A172 (cell line): ENCODE measurements at places on chromosomes 7 and 10.

- no peak for DNase-seq
These were observed 29.6 kb downstream of the LRRC27 start for GRCh38 chr10:132361581-132362101.

GRCh38 chr7:18974803-18975202 lies 142.6 kb downstream of the TWIST1 start:
- DNase-seq, result peak; percentile 71

DNA sequence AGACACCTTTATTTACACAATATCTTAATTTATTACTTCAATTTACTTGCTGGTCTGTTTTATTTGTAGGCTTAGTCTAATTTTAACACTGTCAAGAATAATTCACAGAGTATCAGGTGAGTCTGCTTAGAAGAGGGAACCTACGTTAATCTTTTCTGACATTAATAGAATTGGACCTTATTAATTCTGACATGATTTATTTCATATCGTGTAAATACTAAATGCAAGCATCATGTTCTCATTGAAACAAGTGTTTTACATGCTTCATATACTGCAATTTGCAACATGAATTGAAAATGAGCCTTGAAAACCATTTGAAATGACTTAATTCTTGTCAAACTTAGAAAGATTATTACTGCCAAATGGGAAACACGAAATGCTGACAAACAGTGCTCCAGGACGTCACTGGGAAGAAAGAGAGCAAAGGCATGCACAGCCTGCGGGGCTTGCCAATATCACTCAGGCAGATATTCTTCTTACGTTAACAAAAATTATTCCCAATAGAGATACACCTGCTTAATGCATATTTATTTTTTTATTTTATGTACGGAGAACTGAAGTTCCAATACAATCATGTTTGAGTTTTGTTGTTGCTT lies 282.0 kb upstream of the AKR1E2 start:
- DNase-seq, result no peak

- no peak for DNase-seq
These were observed 8.4 kb upstream of the TMEM254 start for GRCh38 chr10:80070057-80070456.

GRCh38 chr10:14822879-14823755 lies 14.7 kb downstream of the CDNF start:
- DNase-seq, result peak; percentile 62

DNA sequence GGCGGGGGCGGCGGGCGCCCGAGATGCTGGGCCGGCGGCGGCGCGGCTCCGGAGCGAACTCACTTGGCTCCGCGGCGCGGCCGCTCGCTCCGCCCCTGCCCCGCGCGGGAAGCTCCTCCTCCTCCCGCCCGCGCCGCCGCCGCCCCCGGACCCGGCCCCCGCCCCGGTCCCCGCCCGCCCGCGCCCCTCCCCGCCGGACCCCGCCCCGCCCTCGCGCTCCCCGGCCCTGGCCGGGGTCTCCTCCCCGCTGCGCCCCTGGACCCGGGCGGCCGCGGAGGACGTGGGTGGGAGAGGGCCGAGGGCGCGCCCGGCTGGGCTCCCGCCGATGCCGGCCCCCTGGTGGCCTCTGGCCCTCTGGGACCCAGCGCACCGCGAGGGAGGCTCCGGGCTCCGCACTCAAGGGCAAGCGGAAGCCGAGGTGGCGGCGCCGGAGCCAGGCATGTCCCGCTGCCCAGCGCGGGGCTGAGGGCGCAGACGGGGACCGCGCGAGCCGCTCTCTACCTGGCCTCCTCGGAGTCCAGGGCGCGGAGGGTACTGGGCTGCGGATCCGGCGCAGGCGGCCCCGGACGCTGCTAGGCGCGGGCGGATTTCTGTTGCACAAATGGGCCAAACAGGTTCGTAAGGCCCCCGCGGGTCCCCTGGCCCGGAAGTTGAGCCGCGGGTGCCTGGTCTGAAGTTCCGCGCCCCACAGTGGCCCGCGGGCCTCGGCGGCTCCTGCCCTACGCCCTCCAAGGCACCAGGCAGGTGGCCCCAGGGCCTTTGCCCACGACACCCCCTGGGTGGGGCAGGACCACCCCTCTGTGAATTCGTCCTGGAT lies at the start of gene TCERG1L:
TSS of gene TCERG1L (minus strand) at position 61 of the 817 bp plus-strand sequence. CDS start 86 bp downstream, outside the sequence.
- no peak for DNase-seq

GRCh38 chr7:130887182-130887956 lies 153.4 kb upstream of the KLF14 start:
- peak; percentile 92 for DNase-seq

GRCh38 chr10:93465806-93466675 lies 16.1 kb downstream of the MYOF start:
- DNase-seq, result peak; percentile 99

GRCh38 chr7:70776627-70777101 lies 355.3 kb upstream of the GALNT17 start:
- DNase-seq, result no peak

- no peak for DNase-seq
These were observed 36.1 kb downstream of the KCNMA1 start for GRCh38 chr10:77601488-77601887.

DNA sequence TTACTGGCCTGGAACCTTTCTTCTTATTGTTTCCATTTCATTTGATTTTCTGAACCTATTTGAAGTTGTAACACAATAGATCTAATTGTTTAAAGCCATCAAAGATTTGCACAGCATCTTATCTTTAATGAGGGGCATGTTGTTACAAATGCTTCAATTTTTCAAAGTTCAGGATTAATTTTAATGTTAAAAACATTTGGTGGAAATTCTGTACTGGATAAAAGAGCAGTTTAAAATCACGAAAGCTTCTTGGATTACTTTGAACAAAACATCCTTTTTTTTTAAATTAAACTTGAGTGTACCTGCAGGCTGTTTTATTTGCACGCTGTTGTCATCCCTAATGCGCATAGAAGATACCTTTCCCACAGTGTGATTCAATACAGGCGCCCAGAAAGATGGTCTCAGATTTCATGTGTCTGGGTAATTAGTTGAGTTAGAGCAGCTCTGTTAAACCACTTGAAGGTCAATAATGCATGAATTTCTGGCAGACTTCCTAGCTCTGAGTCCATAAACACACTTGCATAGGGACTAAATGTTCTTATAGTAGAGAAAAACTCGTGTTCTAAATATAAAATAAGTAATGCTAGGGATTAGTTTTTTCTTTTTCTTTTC lies 29.3 kb upstream of the DDX50 start:
- peak; percentile 58 for DNase-seq

DNA sequence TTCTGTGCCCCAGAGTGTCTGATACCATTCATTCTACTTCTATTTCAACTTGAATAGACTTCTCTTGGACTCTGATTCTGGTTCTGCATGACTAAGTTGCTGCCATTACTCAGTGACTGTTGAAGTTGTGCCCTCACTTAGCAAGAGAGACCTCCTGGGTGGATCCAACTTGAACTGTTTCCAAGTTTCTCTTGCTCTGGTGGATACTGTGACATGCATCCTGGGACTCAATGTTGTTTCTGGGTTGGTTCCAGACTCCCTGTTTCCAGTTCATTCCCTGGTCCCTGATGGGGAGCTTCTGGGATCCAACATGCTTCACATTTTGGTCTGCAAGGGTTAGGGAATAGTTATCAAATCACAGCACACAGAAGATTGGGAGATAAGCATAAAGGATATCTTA lies 26.2 kb upstream of the PRPF18 start:
- DNase-seq, result peak; percentile 91

- DNase-seq, result peak; percentile 65
These were observed 10.5 kb upstream of the MTPAP start for GRCh38 chr10:30359373-30360206.

- peak; percentile 79 for DNase-seq
These were observed 66.2 kb upstream of the ARID5B start for GRCh38 chr10:61835069-61835945.

- no peak for DNase-seq
These were observed 92.2 kb downstream of the SGMS1 start for GRCh38 chr10:50531388-50532077.

GRCh38 chr10:47239211-47239610 lies 60.8 kb upstream of the GDF10 start:
- no peak for DNase-seq

- peak; percentile 70 for DNase-seq
These were observed 114.6 kb upstream of the SFMBT2 start for GRCh38 chr10:7525314-7526016.

DNA sequence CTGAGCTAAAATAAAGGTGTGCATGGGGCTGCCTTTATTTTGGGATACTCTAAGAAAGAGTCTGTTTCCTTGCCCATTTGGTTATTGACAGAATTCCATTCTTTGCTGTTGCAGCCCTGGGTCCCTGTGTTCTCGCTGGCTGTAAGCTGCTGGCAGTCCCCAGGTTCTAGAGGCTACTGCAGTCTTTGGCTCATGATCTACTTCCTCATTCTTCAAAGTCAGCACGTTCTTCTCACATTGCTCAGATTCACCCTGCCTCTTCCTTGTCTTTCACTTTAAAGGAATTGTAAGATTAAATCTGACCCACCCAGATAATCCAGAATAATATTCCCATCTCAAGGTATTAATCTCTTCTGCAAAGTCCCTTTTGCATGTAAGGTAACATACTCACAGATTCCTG lies 620.3 kb downstream of the CCSER2 start:
- no peak for DNase-seq

DNA sequence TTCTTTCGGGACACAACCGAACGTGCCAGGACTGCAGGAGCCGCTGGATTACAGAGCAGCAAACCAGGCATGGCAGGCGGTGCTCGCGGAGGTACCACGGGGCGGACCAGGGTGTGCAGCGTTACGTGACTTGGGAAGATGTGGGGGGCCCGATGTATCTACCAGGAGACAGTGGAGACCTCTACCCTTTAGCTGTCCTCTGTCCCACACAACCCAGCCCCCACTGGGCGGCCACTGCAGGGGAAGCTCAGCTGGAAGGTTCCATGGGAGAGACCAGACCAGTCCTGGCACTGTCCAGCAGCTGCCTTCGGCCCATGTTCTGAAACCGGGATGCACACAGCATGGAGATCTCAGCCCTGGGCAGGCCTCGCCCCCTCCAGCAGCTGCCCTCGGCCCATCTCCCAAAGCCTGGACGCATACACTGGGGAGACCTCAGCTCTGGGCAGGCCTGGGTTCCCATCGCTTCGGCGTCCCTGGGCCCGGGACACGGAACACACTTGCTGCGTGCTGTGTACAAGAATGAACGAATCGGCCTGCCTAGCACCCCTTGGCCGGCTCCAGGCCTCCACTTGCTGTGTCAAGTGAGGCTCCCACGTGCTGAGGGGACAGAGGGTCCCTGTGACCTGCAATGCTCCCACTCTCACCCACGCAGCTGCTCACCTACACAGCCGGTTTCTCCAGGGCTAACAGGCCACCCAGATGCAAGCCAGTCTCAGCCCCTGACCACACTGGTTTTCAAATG lies 177.4 kb downstream of the ELFN1 start:
- DNase-seq, result no peak

DNA sequence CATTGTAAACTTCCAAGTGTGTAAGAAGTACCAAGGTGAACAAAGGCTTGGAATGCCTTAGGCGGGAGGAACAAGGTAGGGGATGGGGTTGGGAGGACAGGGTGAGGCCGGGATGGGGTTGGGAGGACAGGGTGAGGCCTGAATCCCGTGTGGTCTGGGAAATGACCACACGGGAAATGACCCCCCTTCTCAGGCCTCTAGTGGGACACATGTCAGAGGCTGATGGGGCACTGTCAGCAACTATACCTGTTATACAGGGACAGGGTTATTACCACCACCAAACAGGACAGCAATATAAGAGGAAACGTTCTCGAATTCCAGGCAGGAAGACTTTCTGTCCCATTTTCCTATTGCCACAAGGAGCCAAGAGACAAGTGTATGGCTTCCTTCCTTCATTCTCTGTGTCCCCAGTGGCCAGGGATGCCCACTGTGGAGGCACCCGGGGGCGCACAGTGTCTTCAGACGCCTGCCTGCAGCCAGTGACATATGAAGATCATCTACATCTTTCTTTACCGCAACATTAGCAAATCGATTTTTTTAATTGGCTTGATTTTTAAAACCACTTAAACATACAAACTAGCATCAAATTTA lies 1.3 kb downstream of the MKI67 start:
- no peak for DNase-seq

GRCh38 chr7:132112657-132113056 lies 463.6 kb downstream of the PLXNA4 start:
- DNase-seq, result no peak

DNA sequence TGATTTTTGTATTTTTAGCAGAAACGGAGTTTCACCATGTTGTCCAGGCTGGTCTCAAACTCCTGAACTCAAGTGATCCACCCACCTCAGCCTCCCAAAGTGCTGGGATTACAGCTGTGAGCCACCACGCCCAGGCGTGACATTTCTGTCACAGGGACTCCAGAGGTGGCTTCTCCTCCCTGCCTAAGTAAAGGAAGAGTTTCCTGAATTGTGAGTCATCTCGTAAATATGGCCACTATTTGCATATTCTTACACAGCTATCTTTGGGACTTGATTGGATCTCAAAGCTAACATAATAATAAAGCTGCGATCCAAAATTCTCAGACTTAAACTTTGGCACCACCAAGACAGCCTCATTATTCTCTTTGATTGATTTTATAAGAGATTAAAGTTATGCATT lies 50.1 kb downstream of the ADARB2 start:
- no peak for DNase-seq
